ENCODE measurements at places on chromosomes 16 and 17.

- no peak for DNase-seq
Measured at GRCh38 chr17:28226563-28227315, 92.3 kb upstream of the TMEM97 start.

GRCh38 chr16:12017558-12017957, 41.0 kb downstream of the SNX29 start:
- DNase-seq, result no peak

GRCh38 chr17:9900784-9901183, 4.3 kb downstream of the RCVRN start:
- no peak for DNase-seq

DNA sequence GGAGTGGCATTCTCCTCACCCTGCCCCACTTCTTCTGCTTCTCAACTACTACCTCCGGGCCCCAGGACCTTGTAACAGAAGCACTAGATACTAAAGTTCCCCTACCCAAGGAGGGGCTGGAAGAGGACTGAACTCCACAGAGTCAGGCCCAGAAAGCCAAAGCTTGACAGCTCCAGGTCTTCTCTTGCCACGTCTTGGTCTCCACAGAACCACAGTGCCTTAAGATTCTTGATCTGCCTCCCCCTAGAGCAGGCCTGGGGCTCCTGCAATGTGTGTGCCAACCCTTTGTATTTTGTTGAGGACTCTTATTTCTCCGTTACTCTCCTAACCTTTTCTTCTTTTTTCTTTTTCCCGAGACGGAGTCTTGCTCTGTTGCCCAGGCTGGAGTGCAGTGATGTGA, 4.0 kb downstream of the SLC16A13 start:
- no peak for DNase-seq

DNA sequence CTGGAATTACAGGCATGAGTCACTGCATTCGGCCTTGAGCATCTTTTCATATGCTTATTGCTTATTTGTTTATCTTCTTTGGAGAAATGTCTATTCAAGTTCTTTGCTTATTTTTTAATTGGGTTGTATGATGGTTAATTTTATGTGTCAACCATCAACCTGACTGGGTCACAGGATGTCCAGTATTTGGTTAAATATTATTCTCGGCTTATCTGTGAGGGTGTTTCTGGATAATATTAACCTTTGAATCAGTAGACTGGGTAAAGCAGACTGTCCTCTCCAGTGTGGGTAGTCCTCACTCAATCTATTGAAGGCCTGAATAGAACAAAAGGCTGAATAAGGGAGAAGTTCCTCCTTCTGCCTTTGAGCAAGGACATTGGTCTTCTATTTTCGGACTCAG, 142.0 kb downstream of the SSH2 start:
- no peak for DNase-seq

DNA sequence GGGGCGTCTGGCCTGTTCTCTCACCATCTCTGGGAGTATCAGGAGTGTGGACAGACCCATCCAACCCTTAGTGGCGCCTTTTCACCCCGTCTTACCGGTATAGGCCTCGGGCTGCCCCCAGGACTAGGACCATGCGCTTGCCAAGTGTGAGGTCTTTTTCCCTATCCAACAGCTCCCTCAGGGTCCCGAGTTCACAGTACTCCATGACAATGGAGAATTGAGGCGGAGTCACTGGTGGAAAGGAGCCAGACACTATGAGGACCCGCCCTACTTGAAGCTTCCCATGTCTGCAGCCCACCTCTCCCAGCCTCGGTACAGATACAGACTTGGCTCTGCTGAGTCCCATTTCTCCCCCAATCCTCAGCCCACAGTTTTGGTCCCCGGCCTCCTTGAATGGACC, 15.9 kb upstream of the RFWD3 start:
- DNase-seq, result no peak

GRCh38 chr16:67518676-67519075, 10.0 kb upstream of the RIPOR1 start:
- DNase-seq, result no peak

GRCh38 chr16:80788027-80788426, 16.4 kb downstream of the CDYL2 start:
- no peak for DNase-seq

DNA sequence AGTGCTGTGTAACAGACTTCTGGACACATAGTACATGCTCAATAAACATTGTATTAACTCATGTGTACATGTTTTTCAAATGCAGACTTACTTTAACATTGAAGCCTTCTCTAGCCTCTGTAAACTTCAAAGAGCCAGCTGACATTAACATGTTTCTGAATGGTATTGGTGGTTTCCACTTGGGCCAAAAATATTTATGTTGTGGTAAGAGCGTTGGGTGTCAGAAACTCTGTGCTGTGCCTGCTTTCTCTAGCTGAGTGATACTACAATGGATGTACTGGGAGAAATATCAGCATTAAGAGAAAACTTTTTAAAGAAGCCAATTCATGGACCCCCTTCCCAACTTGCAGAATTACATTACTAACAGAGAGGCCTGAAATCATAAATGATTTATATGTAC, 1951.7 kb downstream of the TP53TG3F start:
- DNase-seq, result no peak

DNA sequence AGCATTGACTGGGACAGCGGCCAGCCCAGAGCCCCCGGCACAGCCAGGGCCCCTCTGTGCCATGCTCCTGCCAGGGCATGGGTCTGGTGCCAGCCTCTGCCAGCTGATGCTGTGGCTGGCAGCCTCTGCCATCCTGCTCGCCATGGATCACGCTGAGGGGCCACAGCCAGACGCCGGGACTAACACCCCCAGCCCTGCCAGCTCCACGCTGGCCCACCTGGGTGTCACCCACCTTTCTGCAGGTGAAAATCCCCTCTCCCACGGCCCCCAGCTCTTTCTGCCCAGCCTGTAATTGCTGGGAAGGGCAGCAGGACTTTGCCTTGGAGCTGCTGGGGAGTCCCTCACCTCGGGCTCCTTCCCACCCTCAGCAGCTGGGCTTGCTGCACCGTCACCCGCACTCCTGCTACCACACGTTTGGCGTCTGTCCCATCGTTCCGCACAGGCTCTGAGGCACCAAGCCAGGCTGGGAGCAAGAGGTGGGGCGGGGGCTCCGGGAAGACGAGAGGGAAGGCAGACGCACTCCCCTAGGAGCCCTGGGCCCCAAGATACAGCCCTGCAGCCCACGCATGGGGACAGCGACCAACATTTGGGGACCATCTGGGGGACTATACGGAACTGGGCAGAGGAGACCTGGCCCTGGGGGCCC, 42.0 kb upstream of the ACSF3 start:
- no peak for DNase-seq

DNA sequence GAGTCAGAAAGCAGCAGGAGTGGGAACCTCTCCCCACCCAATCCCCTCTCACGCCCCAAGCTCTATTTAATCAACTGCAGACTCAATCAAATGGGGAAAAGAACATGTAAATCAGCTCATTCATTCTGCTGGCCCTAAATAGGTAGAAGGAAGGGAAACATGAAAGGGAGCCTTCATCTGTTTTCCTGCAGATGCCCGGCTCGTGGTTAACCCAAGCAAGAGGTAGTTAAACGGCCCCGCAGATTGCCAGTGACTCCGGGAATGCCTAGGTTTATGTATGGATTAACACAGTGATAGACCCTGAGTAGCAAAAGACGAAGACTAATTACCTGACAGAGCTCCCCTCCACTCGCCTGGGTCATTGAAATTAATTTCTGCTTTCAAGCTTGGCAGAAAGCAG, 542.0 kb downstream of the WWOX start:
- no peak for DNase-seq

DNA sequence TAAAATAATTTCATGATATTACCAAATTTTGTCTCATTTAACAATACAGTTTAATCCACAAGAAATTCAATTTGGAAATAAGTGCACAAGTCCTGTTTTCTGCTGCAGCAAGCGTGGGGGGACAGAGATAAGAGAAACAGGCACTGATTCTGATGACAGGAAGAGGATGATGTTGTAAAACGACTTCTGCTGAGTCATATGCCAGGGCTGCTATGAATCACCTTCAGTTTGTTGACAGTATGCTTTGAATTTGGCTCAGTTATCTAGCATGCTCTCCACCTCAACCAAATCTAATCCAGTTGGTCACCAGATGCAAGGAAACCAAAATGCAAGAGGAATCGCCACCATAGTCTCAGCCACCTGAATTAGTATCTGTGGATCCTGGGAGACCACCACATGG, 244.1 kb upstream of the MON1B start:
- DNase-seq, result no peak

DNA sequence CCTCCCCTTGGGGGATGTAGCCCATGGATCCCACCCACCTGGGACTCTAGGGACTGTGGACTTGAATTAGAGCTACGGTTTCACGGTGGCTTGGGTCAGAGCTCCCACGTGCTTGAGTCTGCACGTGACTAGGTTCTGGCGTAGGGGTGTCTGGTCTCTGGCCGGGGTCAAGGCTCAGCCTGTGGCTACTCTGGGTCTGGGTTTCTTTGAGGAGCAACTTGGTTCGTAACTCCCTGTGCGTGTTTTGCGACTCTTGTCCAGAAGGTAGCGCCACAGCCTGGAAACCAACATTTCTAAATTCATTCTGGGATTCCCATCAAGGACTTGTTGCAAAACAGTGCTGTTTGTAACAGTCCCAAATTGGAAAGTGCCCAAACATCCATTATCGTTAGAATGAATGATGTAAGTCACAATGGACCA, 470 bp upstream of the GGT6 start:
- DNase-seq, result no peak

GRCh38 chr17:79034931-79035485, 11.0 kb downstream of the C1QTNF1 start:
- no peak for DNase-seq

DNA sequence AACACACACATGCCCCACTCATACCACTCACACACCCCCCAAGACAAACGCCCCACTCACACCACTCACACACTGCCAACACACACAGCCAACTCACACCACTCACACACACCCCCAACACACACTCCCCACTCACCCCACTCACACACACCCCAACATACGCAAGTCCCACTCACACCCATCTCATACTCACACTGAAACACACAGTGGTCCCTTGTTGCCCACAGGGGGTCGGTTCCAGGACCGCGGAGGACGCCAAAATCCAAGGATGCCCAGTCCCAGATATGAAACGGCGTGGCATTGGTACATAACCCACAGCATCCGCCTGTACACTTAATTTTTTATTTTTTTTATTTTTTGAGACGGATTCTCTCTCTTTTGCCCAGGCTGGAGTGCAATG, 20.9 kb downstream of the RNF213 start:
- no peak for DNase-seq

- no peak for DNase-seq
Measured at GRCh38 chr17:80129006-80129565, 17.8 kb downstream of the EIF4A3 start.

DNA sequence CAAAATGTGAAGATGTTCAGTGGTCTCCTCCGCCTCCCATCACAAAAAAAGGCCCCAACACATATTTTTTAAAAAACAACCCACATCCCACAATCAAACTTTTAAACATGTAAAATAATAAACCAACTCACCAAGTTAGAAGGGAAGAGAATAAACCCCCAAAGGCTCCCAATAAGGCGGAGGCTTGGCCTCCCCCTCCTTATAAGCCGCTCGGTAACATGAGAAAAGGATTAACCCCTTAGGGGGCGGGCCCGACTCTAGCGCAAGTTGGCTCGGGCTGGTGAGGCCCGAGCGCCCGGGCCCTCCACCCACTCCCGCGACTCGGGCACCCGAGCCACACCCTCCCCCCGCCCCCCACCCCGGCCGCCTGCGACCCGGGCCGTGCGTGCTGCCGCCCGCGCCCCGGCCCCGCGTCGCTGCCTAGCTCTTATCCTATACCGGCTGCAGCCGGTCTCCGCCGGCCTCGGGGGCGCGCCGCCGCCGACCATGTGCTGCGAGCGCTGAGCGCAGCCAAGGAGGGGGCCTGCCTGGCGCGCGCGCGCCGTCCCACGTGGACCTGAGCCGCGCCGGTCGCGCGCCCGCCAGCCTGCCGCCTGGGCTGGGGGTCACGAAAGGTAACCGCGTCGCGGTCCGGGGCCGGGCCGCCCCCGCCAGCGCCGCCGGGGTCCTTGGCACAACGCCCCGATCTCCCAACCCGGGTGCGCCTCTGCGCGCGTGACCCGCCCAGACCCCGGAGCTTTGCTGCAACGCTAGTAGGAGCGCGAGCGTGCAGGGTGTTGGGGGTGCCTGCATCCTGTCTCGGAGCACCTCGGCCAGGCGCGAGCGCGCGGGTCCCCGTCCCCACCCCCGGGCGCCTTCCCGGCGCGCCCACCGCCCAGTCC, at the start of the genes ARSG and SLC16A6:
Gene ARSG (plus strand): TSS at position 541 of the 881 bp plus-strand sequence. CDS start 15,999 bp downstream, outside the sequence.
Gene SLC16A6 (minus strand): TSS at position 173 of the 881 bp plus-strand sequence. CDS start 12,807 bp downstream, outside the sequence.
- no peak for DNase-seq

- no peak for DNase-seq
Measured at GRCh38 chr17:31308372-31309334, 5.2 kb downstream of the EVI2B start.

DNA sequence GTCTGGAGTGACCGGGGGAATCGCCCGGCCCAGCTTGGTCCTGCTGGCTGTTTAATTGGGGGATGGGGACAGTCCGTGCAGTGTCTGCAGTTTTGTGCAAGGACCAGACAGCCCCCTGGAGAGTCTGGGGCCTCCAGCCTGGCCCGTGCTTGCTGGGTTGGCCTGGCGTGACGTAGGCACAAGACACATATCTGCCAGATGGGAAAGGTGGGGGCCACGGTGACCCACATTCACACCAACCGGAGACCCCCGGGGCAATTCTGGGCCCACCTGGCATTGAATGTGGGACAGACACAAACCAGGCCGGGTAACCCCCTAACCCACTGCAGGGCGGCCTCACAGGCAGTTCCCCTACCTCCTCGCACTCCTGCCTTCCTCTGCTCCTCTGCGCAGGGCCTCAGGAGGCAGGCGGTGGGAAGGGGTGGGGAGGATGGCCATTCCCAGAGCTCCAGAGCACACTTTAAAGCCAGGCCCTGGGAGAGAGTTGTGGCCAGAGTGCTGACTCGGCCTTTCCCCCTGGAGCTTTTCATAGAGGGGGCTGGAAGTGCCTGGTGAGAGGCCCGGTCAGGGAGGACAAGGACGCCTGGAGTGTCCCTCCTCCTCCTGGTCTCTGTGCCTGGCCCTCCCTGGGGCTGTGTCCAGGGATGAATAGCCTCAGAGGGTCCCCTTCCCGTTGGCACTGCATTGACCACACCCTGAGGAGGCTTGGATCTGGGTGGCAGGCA, 1.5 kb downstream of the MRC2 start:
- no peak for DNase-seq

DNA sequence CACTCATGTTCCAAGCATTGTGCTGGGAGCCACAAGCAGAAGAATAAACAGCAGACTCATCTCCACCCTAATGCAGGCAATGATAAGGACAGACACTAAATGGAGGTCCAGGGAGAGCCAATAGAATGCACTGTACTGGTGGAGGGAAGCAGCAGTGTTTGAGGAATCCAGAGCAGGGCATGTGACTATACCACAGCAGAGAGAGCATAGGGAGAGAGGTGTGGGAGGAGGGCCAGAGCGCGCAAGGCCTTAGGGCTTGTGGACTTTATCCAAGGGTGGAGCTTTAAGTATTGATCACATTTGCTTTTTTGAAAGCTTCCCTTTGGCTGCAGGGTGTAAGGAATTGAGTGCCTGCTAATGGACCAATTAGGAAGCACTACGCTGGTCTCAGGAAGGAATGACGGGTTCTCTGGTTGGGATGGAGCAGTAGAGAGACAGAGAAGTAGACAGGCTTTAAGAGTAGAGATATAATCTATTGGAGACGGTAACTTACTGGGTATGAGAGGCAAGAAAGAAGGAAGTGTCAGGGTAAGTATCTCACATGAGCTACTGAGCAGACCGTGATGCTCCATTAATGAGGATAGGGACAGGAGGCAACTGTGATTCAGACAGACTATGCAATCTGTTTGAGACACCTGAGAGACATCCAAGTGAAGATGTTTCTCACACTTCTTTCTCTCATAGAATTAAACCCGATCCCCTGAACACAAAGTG, 82.2 kb downstream of the MYO1D start:
- DNase-seq, result no peak

All from NCI-H1417 treated with DMSO at 0.1 percent for 48 hours (cell line).